ENCODE measurements at places on chromosomes 5 and 9. TPM values are rescaled to one million over a fixed set of nuclear protein-coding genes. Genes with fewer than 3 reads are reported as not detected.

DNA sequence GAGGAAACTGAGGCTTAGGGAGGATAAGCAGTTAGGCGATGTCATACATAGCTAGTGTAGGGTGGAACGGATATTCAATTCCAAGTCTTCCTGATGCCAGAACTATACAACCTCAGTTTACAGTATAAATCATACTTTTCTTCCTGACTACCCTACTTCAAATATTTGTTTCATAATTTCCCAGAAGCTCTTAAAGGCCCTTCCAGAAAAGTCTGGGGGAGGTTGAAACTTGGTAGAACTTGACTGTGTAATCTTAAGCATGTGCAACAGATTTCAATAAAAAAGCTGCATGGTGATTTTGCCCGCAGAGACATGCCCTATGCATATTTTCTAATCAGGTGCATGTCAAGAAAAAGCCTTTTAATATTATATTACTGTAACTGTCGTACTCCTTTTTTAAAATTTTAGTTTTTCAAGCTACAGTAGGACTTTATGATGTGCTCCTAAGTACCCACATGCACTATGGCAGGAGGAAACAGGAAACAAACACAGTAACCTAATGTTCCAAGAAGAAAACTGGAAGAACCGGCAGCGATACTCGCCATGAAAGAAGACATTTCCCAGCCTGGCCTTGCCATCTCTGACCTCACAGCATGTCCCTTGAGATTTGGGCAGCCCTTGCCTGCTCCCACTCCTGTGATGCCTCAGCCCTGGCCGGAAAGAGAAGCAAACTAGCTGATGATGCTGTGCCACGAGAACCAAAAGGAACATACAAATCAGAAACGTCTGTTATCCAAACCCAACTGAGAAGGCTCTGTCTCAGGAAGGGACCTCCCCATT lies 266.0 kb downstream of the EFNA5 start:
- no peaks in the 10 kb centered on the region for H3K27me3 ChIP-seq
- no peak overlapping the region for H3K4me3 ChIP-seq
- H3K36me3 ChIP-seq = no peaks in the 10 kb centered on the region
- DNase-seq = no peak

DNA sequence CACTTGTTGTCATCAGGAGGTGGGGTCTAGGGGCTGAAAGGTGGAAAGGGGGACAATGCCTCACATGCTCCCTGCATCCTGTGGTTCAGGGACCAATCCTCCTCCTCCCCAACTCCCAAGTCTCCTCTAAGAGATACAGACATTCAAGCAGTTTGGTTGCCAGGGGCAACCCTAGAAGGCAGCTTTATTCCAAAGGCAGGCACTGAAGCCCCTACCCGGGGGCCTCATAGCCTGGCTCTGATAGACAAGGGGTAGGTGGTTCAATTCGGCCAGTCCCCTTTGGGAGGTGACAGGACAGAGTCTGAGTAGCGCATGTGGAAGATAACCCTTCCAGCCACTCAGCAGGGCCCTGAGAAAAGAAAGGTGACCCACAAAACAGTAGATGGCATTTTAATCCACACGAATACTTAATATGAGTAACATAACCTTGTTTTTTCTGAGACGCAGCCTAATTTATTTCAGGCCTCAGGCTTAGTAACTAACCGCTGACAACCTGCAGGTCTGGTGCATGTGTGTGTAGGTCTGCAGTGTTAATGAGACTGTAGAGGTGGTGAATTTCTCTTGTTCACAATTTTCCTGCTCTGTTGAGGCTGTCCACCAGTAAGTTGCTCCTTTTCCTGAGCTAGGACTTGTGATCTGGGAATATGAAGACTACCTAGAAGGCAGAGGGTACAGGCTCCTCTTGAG lies 31.3 kb upstream of the HSPA9 start:
- H3K4me1 ChIP-seq = peaks cover 45% of the 10 kb centered on the region
- no peaks in the 10 kb centered on the region for H3K27me3 ChIP-seq
- no peak for DNase-seq
- no peak overlapping the region for H3K27ac ChIP-seq
- H3K4me3 ChIP-seq = no peak overlapping the region

DNA sequence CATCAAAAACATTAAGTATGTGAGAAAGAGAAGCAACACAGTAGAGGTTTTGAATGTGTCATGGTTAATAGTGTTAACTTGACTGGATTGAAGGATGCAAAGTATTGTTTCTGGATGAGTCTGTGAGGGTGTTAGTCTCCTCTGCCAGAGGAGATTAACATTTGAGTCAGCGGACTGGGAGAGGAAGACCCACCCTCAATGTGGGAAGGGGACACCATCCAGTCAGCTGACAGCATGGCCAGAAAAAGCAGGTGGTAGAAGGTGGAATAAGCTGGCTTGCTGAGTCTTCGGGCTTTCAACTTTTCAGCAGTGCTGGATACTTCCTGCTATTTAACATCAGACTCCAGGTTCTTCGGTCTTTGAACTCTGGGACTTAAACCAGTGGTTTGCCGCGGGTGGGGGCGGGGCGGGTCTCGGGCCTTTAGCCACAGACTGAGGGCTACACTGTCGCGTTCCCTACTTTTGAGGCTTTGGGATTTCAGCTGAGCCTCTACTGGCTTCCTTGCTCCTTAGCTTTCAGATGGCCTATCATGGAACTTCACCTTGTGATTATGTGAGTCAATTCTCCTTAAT lies 309.9 kb upstream of the ST8SIA4 start:
- no peaks in the 10 kb centered on the region for H3K27me3 ChIP-seq
- H3K4me3 ChIP-seq = no peak overlapping the region
- H3K27ac ChIP-seq = no peak overlapping the region
- DNase-seq = no peak
- no peaks in the 10 kb centered on the region for H3K4me1 ChIP-seq
- no peaks in the 10 kb centered on the region for H3K36me3 ChIP-seq

DNA sequence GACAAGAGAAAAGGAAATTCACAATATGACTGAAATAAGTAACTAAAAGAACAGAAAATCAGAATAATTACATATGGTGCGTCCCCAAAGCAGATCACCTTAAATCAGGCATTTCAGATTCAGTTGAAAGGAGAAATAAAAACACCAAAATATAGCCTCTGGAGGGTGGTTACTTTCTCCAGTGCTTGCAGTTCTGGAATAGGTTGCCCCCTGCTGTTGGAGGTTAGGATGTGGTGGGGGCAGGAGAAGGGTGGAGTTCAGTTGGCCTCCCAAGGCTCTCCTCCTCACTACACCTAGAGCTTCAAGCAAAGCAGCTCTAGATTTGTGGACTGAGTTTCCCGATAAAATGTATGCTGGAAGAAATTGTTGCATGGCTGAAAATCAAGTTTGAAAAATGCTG lies 338.2 kb upstream of the TLE4 start:
- no peak for DNase-seq
- H3K4me3 ChIP-seq = no peak overlapping the region
- no peak overlapping the region for H3K27ac ChIP-seq
- no peaks in the 10 kb centered on the region for H3K27me3 ChIP-seq

- no peak overlapping the region for H3K4me3 ChIP-seq
- H3K4me1 ChIP-seq = no peaks in the 10 kb centered on the region
- H3K27me3 ChIP-seq = no peaks in the 10 kb centered on the region
- no peaks in the 10 kb centered on the region for H3K36me3 ChIP-seq
Observed at GRCh38 chr9:69905851-69906250, 85.2 kb downstream of the CFAP95 start.

GRCh38 chr5:157961176-157961575 lies 102.2 kb upstream of the CLINT1 start:
- no peak overlapping the region for H3K27ac ChIP-seq
- H3K4me3 ChIP-seq = no peak overlapping the region
- H3K36me3 ChIP-seq = no peaks in the 10 kb centered on the region

GRCh38 chr5:124195411-124195810 lies 551.0 kb downstream of the ZNF608 start:
- H3K27ac ChIP-seq = no peak overlapping the region
- H3K36me3 ChIP-seq = no peaks in the 10 kb centered on the region
- DNase-seq = no peak
- H3K4me3 ChIP-seq = no peak overlapping the region

GRCh38 chr9:35042081-35042604 lies 30.3 kb downstream of the VCP start:
- peaks cover 33% of the 10 kb centered on the region for H3K36me3 ChIP-seq
- no peaks in the 10 kb centered on the region for H3K27me3 ChIP-seq
- no peaks in the 10 kb centered on the region for H3K4me1 ChIP-seq
- H3K4me3 ChIP-seq = no peak overlapping the region
- no peak overlapping the region for H3K27ac ChIP-seq

DNA sequence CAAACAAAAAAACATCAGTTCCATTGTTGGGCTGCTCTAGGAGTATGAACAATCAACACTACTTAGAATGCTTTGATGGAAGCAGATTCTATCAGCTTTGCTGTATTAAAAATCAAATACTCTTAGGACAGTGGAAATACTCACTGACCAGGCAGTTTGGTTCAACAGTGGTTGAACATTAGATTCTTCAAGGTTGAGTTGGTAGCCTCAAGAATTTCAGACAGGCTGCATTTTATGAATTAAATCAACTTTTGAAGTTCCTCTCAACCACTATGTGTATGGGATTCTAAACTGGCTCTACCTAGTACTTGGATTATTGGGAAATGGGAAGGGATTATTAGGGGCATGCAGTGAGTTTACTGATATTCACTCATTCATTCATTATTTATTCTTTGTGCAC lies 35.0 kb downstream of the ACTBL2 start:
- H3K36me3 ChIP-seq = no peaks in the 10 kb centered on the region
- no peak overlapping the region for H3K4me3 ChIP-seq
- H3K27me3 ChIP-seq = no peaks in the 10 kb centered on the region

- H3K27ac ChIP-seq = no peak overlapping the region
- DNase-seq = no peak
- no peaks in the 10 kb centered on the region for H3K27me3 ChIP-seq
- no peaks in the 10 kb centered on the region for H3K4me1 ChIP-seq
- no peak overlapping the region for H3K4me3 ChIP-seq
Observed at GRCh38 chr5:27009540-27009915, 28.9 kb downstream of the CDH9 start.

GRCh38 chr5:38291355-38291754 lies 33.0 kb downstream of the EGFLAM start:
- no peak overlapping the region for H3K27ac ChIP-seq
- no peaks in the 10 kb centered on the region for H3K4me1 ChIP-seq
- no peaks in the 10 kb centered on the region for H3K36me3 ChIP-seq
- no peak overlapping the region for H3K4me3 ChIP-seq

DNA sequence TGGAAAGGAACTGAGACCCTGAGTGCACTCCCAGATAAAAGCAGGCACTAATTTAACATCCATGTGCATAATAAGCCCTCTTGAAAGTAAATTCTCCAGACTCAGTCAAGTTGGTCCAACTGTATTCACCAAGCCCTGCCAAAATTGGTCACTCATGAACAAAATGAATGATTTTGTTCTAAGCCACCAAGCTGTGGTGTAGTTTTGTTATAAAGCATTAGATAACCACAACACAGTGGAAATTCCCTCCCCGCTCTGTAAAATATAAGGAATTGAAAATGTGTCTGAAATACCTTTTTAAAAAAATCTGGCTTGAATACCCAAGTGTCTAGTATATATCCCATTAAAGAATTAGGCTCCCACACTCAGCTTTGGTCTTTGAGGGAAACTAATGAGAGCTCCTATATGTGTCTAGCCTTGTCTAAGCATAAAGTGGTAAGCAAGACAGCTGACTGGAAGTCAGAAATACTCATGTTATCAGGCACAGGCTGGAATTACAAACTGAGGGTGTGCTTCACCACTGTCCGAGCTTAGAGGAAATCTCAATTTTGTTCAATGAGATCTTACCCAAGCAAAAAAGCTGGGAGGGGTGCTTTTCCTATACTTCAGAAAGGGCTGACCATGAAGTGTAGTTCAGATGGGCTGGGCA lies 33.2 kb downstream of the IDNK start:
- H3K4me3 ChIP-seq = no peak overlapping the region
- no peaks in the 10 kb centered on the region for H3K27me3 ChIP-seq
- no peak for DNase-seq

DNA sequence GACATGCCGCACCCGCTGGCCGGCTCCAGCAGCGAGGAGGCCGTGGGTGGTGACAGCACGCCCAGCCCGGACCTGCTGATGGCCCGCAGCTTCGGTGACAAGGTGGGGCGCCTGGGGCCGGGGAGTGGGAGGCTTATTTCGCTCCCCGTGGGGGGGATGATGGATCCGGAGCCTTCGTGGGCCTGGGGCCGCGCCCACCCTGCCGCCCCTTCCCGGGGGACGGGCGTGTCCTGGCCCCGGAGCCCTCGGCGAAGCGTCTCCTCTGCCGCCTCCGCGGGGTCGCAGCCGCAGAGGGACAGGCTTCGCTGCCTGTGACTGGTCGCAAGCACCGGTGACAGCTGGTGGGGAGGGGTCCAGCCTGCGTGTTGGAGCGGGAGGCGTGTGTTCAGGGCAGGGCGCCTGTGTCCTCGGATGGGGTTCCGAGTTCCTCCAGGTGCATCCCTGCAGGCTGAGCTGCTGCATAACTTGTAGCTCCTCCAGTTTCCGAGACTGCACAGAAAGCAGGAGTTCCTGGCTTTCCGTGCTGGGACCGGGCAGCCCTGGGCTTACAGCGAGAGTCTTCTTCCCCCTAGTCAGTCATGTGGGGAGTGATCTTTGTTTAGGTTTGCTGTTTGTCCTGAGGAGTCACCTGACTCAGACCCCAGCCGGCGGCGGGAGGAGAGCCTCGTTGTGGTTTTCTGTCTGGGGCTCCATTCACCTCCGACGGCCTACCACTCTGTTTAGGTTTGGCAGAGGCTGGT lies 666 bp downstream of the SNX30 start:
- H3K4me3 ChIP-seq = peak overlapping the region; percentile 92
- H3K27me3 ChIP-seq = no peaks in the 10 kb centered on the region
- H3K36me3 ChIP-seq = no peaks in the 10 kb centered on the region

DNA sequence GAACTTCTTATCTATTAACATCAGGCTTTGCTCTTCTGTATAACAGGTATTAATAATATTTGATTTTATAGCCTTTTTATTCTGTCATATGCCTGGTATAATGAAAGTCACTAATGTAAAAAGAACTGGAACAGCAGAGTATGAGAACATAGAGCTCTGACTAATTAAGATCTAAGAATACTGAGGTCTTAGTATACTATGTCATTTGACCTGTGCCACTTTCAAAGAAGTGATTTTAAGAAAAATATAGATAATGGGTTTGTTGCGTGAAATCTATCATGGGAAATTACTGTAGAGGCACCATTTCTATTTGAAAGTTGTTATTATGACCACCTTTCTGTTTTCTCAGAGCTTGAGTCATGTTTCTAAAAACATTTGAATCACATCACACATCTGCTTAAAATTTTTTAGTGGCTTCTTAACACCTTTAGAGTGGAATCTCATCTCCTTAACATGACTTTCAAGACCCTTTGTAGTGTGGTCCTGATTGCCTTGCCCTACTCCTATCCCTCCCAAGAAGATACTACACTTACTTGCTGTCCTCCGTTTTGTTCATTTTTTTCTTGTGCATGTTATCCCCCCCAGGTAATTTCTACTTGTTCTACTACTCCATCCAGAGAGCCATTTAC lies 14.3 kb downstream of the WDR36 start:
- H3K4me3 ChIP-seq = no peak overlapping the region
- H3K27me3 ChIP-seq = no peaks in the 10 kb centered on the region
- no peak overlapping the region for H3K27ac ChIP-seq
- no peaks in the 10 kb centered on the region for H3K4me1 ChIP-seq
- peaks cover 29% of the 10 kb centered on the region for H3K36me3 ChIP-seq

- no peak for DNase-seq
- H3K36me3 ChIP-seq = no peaks in the 10 kb centered on the region
- no peaks in the 10 kb centered on the region for H3K4me1 ChIP-seq
- no peaks in the 10 kb centered on the region for H3K27me3 ChIP-seq
- H3K4me3 ChIP-seq = no peak overlapping the region
- no peak overlapping the region for H3K27ac ChIP-seq
Observed at GRCh38 chr5:20537911-20538703, 550.1 kb upstream of the CDH18 start.

The MYMK gene
- total RNA-seq = not detected

The ISOC1 gene
- 19.5 TPM for total RNA-seq

The TOR4A gene
- total RNA-seq = 42.5 TPM

The ITGA1 gene
- total RNA-seq = 119 TPM

The FOXD4L6 gene
- 0.31 TPM for total RNA-seq

The DMRTA1 gene
- 1.7 TPM for total RNA-seq

The GALNT12 gene
- 35.0 TPM for total RNA-seq

The N4BP3 gene
- 10.9 TPM for total RNA-seq

The LCN9 gene
- not detected for total RNA-seq
